ENCODE measurements at places on chromosomes 13 and 19. TPM values are rescaled to one million over a fixed set of nuclear protein-coding genes. Genes with fewer than 3 reads are reported as not detected.

Gene CDK8
- 7.7 TPM for total RNA-seq

- peak; percentile 54 for ATAC-seq
These were observed 87.2 kb upstream of the C1QTNF9B start for GRCh38 chr13:23984546-23984945.

- no peak for ATAC-seq
These were observed 186.9 kb upstream of the OBI1 start for GRCh38 chr13:78845656-78846365.

DNA sequence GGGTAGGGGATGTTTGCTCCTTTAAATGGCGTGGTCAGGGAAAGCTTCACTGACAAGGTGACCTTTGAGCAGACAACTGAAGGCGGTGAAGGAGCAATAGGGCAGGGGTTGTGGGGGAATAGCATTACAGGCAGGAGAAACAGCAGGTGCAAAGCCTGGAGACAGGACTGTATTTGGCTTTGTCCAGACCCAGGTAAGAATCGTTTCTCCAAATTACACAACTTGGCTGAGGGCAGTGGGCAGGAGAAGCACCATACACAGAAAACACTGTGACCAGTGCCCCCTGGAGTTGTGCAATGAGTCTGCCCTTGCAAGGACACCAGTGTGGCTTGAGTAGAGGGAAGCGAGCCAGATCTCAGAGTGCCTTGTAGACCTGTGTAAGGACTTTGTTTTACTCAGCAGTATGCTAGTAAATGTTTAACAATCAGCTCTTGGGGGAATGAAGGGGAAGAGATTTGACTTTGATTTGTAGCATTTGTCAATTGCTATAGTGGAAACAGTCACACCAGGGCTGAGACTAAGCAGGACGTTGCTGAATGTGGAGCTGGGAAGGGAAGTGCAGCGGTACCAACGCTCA lies 360.0 kb downstream of the DCT start:
- ATAC-seq = no peak

Gene HIF3A
- total RNA-seq = 4.0 TPM

DNA sequence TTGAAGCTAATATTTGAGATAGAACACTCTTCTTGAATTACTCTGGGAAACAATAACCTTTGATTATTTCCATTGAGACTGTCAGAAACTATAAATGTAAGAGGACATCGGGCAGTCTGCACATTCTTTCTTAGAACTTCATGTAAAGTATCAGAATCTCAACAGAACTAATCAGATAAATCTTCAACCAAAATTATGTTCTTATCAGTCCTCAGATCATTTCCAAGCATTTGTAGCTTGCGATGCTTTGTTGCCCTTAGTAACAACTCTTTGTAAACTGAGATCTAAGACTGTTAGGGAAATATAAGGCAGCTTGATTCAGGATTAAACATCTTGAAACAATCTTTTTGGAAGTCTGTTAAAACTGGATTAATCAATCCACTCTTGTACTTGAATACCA lies 70.3 kb downstream of the FNDC3A start:
- no peak for ATAC-seq

Gene ADM5
- 0.92 TPM for total RNA-seq

- ATAC-seq = no peak
These were observed 91.6 kb downstream of the TEX29 start for GRCh38 chr13:111411919-111412650.

- no peak for ATAC-seq
These were observed 492.7 kb downstream of the GPC5 start for GRCh38 chr13:91891141-91891540.

Gene ZNF112
- 2.2 TPM for total RNA-seq

All from esophagus mucosa (tissue), 1 donor.